Nephron progenitor cell (in vitro differentiated cells): ENCODE measurements at places on chromosomes 5 and 9.

DNA sequence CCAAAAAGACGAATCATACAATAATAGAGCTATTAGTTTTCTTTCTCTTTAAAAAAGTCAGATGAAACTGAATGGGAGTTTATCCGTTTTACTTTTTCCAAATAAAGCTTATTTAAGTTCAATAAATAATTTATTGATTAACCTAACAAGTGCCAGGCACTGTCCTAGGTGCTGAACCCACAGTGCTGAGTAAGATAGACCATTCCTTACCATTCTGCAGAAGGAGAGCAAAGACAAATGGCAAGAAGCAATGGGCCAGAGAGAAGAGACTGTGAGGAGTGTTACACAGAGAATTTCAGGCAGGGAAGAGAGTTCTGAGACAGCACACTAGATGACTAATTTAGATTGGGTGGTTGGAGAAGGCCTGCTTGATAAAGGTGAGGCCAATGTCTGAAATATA, 127.2 kb downstream of the AUH start:
- peak; percentile 42 for DNase-seq

DNA sequence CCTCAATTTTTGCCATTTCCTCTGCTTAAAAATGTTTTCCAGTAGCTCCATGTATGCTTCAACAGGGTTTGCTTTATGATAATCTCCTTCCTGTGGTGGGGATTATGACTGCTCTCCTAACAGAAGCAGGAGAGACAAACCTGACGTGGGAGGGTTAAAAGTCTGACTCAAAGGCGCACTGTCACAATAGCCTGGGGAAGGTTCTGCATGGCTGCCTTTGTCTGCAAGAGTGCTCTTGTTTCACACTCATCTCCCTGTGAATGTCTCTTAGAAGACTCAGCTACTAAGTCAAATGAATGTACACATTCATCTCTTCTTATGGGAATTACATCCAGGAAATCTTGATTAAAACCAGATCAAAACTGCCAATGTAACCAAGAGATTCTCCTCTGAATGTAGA, 90.9 kb upstream of the MTAP start:
- peak; percentile 26 for DNase-seq

GRCh38 chr9:136791516-136792276, 552 bp downstream of the TMEM141 start:
- DNase-seq, result peak; percentile 67

DNA sequence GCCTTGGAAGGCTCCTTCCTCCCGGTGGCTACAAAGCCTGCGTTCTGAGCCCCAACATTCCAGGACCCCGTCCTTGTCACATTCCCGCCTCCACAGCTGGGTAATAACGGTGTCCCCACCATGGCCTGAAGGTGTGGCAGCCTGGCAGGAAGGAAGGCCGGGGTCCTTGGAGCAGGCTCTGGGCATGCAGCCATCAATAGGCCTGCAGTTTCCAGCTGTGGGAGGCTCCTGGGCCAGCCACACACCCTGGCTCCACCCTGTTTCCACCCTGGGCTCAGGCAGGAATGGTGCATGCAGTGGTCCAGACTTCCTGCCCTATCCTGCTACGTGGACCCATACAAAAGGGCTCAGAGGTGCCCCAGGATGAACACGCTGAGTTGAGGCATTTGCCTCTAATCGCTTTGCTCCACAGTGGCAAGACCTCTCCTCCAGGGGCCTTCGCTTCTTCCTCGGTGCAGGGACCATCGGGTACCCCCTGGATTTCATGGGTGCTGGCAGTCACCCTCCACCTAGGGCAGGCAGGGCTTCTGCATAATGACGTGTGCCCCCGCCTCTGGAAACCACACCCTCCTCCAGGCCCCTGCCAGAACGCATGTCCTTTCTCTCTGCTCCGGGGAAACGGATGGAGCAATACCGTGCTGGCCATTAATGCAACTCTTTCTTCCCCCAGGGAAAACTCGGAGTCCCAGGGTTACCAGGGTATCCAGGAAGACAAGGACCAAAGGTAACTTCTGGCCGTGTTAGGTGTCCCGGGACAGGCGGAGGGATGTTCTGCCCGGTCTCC, 95.1 kb upstream of the FCN2 start:
- DNase-seq, result no peak

GRCh38 chr5:4095918-4096630, 500.4 kb downstream of the IRX1 start:
- no peak for DNase-seq

DNA sequence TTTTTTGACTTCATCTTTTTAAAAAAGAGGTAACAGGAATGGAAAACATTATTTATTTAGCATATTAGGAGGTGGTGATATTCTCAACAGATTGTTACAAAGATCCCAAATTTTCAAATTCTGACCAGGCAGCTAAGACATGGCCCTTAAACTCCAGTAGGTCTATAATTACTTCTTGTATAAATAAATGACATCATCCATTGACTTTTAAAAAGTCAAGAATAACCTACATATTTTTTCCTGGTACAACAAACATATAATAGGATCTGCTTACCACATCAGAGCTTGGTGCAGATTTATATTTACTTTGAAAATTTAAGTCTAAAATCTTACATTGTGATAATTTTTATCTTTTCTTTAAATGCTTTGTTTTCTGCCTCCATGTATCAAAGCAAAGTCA, 92.2 kb upstream of the TRPM3 start:
- DNase-seq, result no peak

DNA sequence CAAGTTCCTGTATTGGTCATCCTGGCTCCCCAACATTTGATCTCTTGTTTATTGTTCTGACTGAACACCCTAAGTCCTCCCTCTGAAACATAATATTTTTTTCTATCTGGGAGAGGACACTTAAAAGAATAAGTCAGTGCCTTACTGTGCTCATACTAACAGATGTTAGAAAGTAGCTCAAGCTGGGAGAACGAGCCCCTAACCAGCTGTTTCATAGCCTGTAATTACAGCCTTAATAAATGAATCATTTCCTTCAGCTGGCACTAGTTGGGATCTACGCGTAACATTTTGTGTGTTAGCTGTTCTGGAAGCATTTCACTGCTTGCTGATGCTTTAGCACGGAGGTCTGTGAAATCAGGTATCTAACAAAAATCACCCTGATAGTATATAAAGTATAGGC, 345.9 kb upstream of the RIOK2 start:
- DNase-seq, result no peak

- no peak for DNase-seq
Measured at GRCh38 chr9:133130685-133131244, 9.7 kb upstream of the RALGDS start.

DNA sequence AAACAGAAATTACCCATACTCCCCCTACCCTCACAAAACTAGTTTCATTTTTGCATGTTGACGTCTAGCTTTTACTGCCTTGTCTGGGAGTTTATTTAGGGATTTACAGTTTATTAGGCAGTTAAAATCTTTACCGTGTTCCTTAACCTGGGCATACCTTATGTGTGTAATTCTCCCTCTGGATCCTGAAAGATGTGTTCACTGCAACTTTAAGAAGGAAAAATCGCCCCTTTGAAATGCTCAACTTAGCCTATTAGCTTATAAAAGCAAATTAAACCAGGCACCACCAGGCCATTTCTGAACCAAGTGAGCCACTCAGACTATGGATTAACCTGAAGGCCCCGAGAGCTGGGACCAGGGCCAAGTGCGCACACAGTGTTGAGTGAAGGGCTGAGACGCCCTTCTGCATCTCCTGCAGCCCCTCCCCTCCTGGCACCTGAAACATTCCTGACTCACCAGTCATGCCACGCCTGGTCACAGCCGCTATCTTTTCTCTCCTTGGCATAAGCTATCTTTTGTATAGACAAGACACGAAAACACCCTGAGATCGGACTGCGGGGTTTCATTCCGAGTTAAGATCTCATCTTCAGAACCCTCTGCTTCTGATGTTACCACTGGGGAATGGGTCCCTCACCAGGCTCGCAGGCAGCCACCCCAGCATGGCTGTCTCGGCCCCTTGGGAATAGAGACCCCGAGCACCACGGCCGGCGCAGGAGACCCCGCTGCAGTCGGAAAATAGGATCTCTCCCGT, 111.9 kb downstream of the ROR2 start:
- DNase-seq, result no peak
